ENCODE measurements at places on chromosomes 6 and 20.
A peak's percentile ranks its signal among the peaks of the same experiment; 100 is the strongest.

- no peak for DNase-seq
Observed at GRCh38 chr6:15735567-15736265, 72.9 kb upstream of the DTNBP1 start.

DNA sequence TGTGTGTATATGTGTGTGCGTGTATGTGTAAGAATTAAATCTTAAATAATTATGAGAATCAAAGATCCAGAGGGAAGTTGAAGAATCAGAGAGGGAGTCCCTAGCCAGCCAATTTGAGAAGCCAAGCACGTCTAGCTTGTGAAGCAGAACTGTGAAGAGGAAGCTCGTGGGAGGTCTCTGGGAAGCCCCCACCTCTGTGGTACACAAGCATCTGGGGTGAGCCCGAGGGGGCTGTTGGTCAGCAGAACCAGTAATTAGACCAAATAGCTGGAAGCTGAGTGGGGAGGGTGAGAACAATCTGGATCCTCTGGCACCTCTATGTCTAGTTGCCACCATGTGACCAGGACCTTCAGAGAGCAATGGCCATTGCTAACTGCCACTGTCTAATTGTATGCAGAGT lies 310.0 kb upstream of the PRND start:
- DNase-seq, result no peak

DNA sequence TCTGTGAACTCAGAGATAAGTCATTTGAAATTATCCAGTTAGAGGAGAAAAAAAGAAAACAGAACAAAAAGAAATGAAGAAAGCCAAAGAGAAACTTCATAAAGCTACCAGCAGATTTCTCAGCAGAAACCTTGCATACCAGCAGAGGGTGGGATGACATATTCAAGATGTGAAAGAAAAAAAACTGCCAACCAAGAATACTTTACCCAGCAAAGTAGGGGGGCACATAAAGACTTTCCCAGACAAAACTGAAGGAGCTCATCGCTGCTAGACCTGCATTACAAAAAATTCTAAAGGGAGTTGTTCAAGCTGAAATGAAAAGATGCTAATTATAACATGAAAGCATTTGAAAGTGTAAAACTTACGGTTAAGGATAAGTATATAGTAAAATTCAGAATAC lies 246.3 kb downstream of the FNDC1 start:
- no peak for DNase-seq

GRCh38 chr6:90701146-90701781 lies 114.4 kb upstream of the MAP3K7 start:
- no peak for DNase-seq

DNA sequence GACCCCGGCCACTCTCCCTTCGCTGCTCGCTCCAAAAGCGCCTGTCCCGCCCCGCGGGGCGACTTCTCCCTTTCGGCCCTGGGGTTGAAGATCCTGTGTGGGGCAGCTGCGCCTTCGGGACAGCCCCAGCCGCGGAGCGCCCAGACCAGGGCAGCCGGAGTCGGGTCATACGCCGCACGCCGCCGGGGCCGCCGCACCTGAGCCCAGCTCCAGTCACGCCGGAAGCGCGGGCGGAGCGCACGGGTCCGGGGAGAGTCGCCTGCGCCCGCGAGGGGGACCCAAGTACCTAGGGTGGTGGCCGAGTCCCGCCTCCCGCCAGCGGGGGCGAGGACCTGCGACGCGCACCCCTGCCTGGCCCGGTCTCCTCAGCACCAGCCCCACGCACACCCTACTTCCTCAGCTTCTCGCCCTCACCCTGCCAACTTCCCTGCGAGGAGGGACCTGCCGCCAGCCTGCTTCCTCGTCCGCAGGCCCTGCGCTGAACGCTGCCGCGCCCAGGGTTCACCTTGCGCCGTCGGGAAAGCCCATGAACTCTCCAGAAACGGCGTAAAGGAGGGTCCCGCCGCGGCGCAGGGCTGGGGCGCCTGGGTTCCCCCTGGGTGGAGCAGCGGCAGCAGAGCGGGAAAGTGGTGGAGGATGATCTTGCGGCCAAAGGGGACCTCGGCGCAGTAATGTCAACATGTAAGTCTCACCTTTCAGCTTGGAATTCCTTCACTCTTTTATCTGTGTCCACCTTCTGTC lies at the start of gene ADGRG6:
Gene ADGRG6, plus strand, starts transcription at position 357 of the 741 bp plus-strand sequence. Its CDS starts 323 bp downstream, at position 680.
- DNase-seq, result peak; percentile 54

DNA sequence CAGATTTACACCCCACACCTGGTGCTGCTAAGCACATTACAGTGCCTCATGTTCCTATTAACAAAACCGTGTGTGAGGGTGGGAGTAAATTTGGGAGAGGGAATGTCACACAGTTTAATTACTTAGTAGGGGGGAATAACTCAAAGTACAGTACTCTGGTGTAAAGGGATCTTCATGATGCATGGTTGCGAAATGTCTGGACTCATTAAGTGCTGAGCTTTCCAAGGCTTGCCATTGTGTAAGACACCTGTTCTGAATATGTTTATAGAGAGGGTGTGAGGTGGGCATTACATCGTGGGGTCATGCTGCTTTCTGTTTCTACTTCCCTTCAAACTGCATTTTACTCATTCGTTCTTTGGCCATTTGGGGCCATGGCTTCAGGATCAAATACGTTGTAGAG lies 181.2 kb downstream of the ADGRG6 start:
- DNase-seq, result no peak

DNA sequence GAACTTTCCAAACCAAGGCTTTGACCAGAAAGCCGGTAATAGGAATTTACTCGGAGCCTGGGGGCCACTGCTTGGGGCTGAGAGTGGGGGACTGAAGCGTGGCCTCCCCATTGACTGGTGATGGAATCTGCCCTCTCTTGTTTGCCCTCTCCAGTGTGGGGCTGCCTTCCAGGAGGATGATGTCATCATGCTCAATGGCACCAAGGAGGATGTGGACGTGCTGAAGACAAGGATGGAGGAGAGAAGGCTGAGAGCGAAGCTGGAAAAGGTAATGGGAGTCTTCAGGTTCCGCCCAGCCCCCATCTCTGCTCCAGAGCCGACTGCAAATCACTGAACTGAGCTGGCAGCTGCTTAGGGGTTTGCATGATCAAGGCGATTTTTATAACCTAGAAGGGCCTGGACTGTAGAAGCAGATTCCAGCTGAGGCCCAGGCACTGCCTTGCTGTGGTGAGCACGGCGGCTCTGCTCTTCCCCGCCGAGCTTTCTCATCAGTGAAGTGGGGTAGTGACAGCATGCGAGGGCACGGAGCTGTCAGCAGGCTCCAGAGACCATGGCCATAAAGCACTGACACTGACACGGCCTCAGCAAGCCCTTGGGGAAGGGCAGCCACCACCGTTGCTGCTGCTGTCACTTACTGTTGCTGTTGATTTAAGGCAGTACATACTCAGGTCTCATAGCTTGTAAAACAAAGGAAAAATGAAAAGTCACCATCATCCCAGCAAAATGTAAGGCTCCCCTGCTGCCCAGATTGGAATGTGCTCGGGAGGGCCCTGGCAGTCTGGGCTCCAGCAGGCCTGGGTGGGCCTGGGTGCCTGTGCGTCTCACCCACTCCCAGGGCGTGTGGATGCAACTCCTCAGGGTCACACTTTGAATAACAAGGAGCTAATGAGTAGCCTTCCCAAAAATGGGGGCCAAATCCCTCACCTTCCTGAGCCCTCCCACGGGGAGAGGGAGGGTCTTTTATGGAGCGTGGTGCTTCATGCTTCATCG lies 11.1 kb upstream of the FAM209A start:
- no peak for DNase-seq

DNA sequence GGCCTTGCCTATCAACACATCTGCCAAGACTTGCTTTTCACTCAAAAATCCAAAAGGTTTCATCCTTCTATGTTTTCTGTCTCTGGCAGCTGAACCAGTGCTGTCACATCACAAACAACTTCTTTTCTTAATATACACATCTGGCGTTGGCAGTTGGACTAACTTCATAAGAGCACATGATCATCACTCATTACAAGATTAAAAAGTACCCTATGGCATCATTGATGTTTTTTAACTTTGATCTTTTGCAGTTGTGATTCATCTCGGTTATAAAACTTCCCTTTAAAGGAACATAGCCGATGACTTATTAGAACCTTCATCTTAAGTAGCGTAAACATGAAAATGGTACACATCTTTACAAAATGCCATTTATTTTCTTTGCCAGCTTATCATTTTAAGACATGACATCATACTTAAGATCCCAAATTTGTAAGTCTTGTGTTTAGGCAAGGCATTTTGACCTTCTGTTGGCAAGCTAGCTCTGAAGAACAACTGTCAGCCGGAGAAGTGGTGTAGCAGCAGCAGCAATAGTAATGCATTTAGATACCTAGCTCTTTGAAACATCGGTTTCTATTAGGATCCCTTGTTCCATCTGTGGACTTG lies 64.2 kb upstream of the SUPT3H start:
- peak; percentile 37 for DNase-seq

- DNase-seq, result no peak
Observed at GRCh38 chr6:139327038-139327437, 35.2 kb upstream of the TXLNB start.

GRCh38 chr6:125346926-125347563 lies 45.3 kb upstream of the HDDC2 start:
- DNase-seq, result no peak

DNA sequence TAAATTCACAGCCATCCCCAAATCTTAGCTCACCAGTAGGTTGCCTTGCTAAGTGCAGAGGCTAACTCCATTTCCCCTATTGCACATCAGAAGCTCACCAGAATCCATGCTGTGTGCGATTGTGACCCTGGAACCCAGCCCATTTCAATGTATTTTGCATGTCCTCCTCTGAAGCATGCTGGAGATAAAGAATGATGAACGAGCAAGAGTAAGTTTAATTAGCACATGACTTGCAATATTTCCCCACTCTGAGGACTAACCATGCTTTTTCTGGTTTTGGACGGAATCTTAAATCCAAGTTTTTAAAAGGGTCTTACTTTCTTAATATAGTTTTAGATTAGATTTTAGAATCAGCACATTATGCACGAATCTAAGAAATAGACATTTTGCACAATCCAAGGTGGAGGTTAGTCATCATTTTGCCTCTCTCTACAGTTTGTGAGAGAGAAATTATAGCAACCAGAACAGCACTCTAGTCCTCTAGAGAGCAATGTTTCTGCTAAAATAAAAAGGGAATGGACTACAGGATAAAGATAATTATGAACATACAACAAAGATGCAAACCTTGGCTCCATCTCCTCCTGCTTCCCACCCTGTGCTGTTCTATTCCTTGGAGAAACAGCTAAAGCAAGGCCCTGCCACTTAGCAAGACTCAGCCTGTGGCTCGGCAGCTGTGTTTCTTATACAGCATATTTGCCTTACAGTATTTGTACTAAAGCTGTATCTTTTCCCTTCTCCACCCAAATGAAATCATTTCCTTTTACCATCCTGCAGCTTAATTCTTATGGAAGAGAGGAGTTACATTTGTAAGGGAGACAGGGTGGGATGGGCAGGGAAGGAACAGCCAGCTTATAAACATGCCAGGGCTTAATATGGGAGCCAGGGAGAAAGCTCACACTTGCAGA lies 24.9 kb upstream of the LAMA4 start:
- no peak for DNase-seq

DNA sequence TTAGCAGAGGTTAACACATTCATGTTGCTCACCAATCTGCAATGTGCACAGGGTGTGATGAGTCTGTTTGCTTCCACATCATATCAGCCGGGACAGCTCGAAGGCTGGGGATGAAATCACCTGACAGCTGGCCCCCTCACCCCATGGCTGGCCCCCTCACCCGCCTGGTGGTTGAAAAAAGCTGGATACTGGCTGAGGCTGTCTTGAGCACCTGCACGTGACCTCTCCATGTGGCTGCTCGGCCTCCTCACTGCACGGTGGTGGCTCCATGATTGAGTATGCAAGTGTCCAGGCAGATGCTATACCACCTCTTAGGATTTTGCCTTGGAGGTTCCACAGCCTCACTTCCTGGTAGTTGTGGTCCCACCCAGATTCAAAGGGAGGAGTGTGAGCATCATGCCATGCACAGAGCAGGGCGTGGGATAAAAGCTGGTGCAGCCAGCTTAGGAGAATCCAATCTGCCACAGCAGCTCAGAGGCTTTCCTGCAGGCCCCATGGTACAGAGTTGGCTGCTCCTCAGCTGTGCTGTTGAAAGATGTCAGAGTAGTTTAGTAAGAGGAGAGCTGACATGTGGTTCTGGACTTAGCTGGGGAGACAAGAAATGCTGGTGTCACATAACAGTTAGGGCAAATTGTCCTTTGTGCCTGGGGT lies 29.6 kb upstream of the SYNDIG1 start:
- DNase-seq, result no peak

- DNase-seq, result no peak
Observed at GRCh38 chr6:110188791-110189190, 8.6 kb downstream of the CDC40 start.

GRCh38 chr6:36050947-36051710 lies 23.5 kb downstream of the MAPK14 start:
- no peak for DNase-seq

GRCh38 chr6:7190791-7191190 lies 83.0 kb downstream of the RREB1 start:
- DNase-seq, result no peak

- no peak for DNase-seq
Observed at GRCh38 chr6:78101387-78101786, 448.5 kb downstream of the MEI4 start.

GRCh38 chr6:163861627-163862026 lies 447.1 kb downstream of the QKI start:
- no peak for DNase-seq

DNA sequence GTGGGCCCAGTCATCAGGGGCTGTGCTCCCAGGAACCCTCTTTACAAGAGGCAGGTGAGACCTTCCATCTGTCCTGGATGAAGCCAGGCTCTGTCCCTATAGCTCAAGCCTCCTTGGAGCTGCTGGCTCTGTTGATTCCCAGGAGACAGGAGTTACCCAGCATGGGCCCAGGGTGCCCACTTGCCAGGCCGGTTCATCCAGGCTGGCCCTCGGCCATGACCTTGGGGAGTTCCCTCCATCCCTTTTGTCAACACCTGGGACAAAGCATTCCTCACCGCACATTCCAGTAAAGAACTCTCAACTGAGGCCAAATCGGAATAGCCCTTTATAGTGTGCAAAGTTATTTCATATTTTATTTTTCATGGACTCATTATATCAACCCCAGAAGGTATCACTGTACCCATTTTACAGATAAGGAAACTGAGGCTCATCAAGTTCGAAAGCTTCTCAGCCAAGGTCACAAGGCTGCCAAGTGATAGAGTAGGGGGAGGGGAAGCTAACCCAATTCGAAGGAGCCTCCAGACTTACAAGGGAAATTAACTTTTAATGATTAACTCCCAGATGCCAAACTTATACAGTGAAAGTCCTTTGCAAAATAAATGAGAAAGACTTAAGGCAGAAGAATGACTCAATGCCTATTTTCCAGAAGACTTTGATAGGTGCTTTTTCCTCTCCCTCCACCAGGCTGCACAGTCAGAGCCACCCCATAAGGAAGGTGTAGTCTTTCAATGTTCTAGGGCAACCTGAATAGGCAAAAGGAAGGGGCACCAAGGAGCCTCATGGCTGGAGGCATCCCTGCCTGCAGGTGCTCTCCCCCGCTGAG lies 18.5 kb downstream of the SDC4 start:
- no peak for DNase-seq

All from CD4-positive, alpha-beta T cell (primary cell).